Stimulated activated CD4-positive, alpha-beta T cell treated with anti-CD3 and anti-CD28 coated beads, Interleukin-1b, Interleukin-23, amount 100 ng/mL, for 48 hours (primary cell): ENCODE measurements at places on chromosomes 1 and 21.
A peak's percentile ranks its signal among the peaks of the same experiment; 100 is the strongest.

- no peak for DNase-seq
Measured at GRCh38 chr1:31216016-31216415, 23.7 kb downstream of the NKAIN1 start.

- DNase-seq = no peak
Measured at GRCh38 chr1:209542585-209542984, 40.9 kb upstream of the CAMK1G start.

GRCh38 chr1:229158927-229159326, 112.0 kb upstream of the RAB4A start:
- no peak for DNase-seq

GRCh38 chr1:78716186-78716585, 66.6 kb downstream of the IFI44 start:
- DNase-seq = no peak

DNA sequence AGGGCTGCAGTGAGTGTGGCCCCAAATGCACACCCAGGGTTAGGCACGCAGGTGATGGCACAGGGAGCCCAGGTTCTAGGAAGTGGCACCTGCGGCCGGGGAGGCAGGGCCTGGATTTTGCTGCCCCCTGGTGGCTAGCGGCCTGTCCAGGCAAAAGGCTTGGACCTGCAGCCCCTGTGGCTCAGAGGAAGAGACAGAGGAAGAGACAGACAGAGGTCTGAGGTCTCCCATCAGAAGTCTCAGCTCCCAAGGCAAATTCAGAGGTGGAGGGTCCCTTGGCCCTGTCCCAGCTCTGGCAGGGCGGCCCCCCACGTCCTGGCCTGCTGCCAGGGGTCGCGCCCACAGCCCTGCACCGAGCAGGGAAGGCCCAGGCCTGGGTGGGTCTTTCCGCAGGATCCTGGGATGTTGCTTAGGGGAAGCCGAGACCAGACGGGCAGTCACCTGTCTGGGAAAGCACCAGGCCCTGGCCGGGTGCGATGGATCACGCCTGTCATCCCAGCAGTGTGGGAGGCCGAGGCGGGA, 8.0 kb upstream of the TNFRSF14 start:
- peak; percentile 87 for DNase-seq

- DNase-seq = peak; percentile 7
Measured at GRCh38 chr1:233904633-233905415, at the start of gene SLC35F3. TSS of gene SLC35F3 (plus strand) at chr1:233904676.

DNA sequence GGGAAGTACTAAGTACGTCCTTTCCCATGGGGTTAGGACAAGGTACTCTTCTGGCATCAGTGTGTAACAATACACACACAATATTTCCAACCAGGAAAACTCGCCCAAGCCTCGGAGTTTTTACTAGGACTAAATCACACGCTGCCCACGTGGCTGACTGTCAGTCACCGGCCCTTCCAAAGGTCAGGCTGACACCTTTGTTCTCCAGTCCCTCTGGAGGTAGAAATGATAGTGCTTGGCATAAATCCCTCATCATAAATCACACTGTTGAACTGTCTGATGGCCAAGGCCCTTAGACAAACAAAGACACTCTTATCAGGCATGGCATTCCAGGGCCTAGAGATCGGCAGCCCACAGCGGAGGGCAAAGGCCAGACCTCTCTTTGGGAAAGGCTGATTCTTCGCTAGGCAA, 16.9 kb upstream of the SLAMF9 start:
- DNase-seq = no peak

- DNase-seq = no peak
Measured at GRCh38 chr1:163069655-163070277, 605 bp downstream of the RGS4 start.

DNA sequence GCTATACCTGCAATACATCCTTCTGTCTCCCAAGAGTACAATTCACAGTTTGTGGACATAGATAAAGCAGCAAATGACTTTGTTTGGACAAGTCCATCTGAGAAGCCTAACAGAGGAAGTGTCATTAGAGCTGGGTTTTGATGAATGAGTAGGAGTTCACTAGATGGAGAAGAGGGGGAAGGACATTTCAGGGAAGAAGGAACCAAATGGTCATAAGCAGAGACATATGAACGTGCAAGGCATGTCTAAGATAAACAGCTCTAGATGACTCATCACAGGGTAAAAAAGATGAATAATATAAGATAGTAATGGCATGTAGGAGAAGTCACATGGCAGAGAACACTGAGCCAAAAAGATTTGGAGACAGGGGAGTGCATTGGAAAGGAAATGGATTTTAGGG, 54.5 kb downstream of the HMGB4 start:
- DNase-seq = no peak
